Activated CD4-positive, CD25-positive, alpha-beta regulatory T cell treated with anti-CD3 and anti-CD28 coated beads, Interleukin-2, amount 50 U/mL, for 16 hours (primary cell): ENCODE measurements at places on chromosomes 11 and 22.

GRCh38 chr11:102343809-102344208 is 3.2 kb upstream of the BIRC2 start:
- no peak for DNase-seq

- no peak for DNase-seq
Observed at GRCh38 chr11:7516475-7516874, 2.7 kb downstream of the PPFIBP2 start.

DNA sequence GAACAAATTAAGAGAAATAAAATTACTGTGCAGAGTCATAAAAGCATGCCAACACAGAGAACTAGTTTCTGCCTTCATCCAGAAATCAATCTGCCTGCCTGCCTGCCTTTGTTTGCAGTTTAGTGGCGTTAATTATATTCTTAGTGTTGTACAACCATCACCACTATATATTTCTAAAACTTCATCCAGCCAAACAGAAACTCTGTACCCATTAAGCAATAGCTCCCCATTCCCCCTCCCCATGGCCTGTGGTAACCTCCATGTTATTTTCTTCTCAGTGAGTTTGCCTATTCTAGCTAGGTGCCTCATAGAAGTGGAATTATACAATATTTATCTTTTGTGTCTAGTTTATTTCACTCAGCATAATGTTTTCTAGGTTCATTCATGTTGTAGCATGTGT is 183.2 kb upstream of the TBCEL start:
- no peak for DNase-seq

- DNase-seq, result no peak
Observed at GRCh38 chr11:18105086-18105801, 638 bp downstream of the SAAL1 start.

GRCh38 chr11:72924568-72925190 is 110.5 kb downstream of the ATG16L2 start:
- DNase-seq, result no peak

DNA sequence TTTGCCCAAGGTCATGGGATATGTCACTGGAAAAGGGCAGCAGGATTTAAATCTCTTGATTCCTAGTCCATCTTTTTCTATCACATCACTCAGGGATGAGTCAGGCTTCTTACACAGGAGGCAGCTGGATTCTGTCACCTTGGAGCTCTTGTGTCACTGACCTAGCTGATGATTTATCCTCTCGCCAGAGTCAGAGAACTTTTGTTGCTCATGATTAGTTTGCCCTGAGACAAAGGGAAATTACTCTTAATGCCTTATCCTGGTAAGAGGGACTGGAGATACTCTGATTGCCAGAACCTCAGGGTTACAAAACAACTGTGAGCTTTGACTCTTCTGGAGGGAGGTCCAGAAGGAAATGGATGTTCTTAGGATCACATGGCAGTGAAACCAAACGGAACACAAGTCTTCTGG is 10.1 kb downstream of the COA4 start:
- DNase-seq, result no peak

DNA sequence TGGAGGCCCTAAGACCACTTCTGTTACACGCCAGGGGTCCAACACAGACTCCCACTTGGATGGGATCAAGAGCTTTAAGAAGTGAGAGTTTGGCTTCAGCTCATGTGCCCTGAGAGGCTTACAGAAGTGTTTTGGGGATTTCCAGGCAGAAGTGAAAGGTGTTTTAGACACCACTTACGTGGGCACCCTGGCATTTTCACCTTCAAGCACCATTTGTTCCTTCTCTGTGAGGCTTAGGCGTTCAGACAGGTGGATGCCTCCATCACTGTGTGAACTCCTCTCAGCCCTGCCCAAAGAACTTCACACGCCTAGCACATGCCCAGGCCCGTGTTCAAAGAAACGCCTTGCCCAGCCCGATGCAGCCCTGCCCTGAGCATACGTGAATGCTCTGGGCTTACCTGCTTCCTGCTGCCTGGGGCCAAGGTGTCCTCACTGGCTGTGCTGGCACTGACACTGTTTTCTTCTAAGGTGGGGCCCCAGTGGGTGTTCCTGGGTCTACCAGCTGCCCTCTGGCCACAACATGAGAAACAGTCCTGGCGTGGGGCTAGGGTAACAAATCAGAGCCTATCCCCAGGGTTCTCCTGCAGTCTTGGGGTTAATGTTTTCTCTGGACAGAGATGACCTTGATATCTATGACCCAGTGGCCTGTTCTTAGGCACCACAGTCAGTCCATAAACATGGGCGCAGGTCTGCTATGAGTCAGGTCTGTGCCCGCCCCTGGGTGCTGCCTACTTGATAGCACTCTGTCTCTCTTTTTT is 34.0 kb downstream of the AMPD3 start:
- DNase-seq, result no peak

DNA sequence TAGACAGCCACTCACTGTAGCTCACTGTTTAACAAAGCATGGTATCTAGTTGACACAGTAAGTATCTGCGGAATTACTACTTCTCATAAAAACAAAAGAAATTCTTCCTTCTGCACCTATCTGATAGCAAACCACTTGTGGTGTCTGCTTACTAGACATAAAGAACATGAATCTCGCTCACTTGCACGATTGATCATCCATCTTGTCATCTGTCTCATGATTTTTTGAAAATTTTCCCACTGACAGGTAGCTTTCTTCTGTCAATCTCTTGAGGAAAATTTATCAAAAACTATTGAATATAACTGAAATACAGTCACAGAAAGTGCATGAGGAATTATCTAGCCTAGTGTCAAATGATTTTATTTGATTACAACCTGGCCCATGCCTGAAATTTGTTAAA is 291.6 kb upstream of the ANO3 start:
- DNase-seq, result no peak

DNA sequence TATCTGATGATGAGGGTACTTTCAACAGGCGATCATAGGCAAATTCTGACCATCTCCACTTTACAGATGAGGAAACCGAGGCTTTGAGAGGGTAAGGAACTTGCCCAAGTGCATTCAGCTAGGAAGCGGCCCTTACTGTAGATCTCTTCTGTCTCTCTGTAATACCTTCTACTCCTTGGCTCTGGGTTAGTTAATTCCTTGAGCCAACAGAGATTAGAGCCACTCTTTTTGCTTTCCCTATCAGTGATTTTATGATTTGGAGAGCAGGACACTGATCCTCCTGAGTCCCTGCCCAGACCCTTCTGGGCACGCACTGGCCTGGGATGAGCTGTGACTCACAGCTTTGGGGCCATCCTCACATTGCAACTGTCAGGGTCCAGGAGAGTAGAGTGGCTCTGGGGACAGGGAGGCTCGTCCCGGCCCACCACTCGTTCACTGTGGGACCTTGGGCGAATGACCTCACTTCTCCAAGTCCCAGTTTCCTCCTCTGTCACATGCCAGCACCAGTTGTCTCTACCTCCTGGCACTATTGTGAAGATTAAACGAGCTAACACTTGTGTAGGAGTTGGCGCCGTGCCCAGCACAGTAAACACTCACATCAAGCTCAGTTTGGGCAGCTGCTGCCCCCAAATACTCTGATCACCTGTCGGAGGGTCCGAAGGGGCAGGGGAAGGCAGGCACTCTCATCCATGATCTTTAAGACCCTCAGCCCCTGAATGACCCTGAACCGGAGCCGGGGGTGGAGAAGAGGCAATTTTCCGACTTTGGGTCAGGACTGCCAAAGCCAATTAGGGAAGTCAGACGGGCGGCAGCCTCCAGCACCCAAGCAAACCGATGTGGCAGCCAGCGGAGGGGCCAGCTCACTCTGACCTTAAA is 235.0 kb downstream of the MIAT start:
- DNase-seq, result no peak

- DNase-seq, result no peak
Observed at GRCh38 chr11:123454060-123454651, 24.1 kb downstream of the GRAMD1B start.

DNA sequence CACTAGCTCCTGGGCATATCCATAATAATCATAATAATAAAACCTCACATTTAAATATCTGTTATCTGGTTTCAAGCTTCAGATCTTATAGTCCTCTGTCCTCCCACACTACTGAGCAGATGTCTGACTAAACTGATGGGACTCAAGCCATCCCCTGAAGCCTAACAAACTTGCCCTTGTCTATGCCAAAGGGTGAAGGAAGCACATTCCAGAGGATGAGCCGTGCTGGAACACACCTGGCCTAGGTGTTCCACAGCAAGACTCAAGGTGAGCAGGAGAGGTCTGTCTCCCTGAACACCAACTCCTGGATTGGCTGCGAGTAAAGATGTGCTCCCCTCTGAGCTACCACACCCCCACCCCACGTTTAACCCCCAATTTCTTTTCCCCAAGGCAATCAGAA is 14.7 kb downstream of the SCUBE2 start:
- no peak for DNase-seq

- DNase-seq, result no peak
Observed at GRCh38 chr22:43080616-43081015, 8.6 kb downstream of the TTLL1 start.

DNA sequence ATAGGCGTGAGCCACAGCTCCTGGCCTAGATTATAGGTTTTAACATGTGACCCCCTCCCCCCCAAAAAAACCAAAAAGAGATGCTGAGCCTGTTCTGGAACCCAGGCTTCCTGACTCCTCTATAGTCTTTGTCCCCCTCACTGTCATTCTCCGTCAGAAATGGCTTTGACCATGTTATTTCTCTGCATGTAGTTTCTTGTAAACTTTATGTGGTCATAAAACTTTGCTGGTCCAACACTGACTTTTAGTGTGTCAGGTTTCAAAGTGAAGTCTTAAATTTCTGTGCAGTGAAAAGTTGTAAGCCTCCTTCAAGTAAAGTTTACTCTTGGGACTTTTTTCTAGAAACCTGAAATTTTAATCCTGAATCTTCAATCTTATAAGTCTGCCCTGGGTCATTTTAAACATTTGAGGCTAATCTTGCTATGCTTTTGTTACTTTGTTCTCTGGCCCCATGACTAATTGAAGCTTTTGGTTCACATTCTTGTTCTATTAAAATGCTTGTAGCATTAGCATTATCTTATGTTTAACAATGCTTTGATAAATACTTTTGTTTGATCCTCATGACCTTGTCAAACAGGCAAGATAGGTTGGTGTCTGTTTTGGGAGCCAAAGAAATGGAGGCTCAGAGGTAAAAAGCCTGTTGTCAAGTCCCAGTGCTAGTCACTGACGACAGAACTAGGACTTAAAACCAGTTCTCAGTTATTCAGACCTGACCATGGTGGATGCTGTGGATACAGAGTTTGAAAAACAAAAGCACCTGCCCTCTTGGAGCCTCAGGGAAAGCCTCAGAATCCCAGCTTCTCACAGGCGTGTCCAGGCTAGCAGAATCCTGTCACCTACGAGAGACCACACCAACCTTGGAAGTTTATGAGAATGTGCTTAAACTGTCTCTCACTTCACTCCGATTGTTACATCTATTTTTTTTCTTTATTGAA is 87.7 kb upstream of the HORMAD2 start:
- no peak for DNase-seq

- no peak for DNase-seq
Observed at GRCh38 chr22:39469681-39470450, 13.1 kb downstream of the MGAT3 start.

GRCh38 chr11:12112750-12113149 is 2.4 kb downstream of the MICAL2 start:
- no peak for DNase-seq

DNA sequence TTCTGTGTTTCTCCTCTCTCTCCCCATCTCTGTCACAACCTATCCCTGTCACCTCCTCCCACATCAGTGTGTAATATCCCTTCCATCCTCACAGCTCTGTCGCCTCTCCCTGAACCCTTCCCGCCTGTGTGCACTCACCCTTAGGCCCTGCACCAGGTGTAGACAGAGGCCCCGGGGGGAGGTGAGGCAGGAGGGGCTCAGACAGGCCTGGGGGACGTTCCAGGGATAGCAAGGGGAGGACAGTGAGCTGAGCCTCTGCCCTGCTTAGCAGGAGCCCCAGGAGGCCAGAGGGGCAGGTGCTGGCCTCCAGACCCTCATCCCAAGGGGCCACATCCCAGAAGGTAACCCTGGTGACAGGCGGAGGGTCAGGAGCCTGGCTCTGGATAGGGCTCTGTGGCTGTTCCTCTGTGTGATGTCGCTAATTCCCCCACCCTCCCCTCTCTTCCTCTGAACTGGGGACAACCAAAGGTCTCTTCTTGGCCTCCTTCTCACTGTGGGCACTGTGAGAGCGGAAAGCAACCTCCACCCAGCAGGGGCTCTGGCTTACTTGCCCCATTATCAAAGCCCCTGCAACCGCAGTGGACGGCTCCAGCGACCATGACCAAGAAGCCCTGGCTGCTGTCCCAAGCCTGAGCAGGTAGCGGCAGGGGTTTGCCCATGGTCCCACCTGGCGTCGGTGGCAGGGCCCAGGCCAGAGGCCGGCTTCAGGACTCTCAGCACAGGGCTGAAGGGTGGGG is 35.7 kb downstream of the KCNJ4 start:
- DNase-seq, result no peak

DNA sequence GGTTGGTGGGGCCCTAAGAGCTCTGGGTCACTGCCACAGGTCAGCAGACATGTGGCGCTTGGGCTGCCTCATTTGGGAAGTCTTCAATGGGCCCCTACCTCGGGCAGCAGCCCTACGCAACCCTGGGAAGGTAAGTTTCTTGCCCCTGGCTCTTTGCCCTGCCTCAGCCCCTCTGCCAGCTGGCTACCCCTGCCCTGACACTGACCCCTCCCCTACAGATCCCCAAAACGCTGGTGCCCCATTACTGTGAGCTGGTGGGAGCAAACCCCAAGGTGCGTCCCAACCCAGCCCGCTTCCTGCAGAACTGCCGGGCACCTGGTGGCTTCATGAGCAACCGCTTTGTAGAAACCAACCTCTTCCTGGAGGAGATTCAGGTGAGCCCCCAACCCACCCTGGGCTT is 1.9 kb downstream of the SCYL1 start:
- no peak for DNase-seq

DNA sequence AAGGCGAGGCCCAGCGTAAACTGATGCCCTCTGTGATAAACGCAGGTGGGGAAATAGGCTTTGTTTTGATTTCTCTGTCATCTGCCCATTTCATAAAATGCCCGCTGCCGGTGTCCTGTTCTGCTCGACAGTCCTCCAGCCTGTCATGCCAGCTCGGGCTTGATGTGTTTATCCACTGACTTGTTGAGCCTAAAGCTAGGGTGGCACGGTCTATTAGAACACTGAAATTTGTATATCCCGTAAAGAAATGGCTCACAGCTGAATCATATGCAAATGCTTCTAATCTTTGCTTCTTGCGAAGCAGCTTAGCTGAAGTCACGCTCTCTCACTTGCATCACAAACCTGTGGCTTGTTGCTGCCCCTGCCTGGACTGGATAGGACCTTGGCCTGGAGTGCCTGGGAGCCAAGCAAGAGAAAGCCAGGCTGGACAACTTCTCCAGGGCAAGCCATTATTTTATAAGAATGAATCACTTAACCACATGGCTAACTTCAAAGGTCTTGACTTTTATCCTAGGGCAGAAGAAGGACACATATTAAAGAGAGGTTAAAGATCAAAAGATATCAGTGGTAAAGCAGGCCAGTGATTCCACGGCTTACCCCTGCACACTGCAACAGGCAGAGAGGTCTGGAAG is 33.1 kb downstream of the EHF start:
- DNase-seq, result no peak
